ENCODE measurements at places on chromosomes 11 and 22.

- no peak for DNase-seq
Measured at GRCh38 chr11:76240161-76240540, 33.8 kb upstream of the WNT11 start.

GRCh38 chr22:23236026-23236425, 55.7 kb downstream of the BCR start:
- no peak for DNase-seq

- no peak for DNase-seq
Measured at GRCh38 chr22:19407649-19408606, 23.6 kb downstream of the HIRA start.

DNA sequence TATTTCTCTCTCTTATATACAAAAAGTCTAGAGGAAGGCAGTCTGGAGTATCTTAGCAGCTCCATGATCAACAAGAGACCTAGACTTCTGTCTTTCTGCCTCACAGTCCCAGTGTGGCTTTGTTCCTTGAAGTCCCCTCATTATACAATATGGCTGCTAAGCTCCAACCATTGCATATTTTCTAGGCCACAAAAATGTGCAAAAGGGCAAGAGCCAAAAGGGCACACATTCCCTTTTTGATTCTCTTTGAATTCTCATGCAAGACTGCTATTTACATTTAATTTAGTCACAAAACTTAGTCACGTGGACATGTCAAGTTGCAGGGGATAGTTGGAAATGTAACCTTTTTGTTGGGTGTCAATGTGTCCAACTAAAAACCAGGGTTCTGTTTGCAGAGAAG, 64.2 kb upstream of the OLFML1 start:
- DNase-seq, result no peak

DNA sequence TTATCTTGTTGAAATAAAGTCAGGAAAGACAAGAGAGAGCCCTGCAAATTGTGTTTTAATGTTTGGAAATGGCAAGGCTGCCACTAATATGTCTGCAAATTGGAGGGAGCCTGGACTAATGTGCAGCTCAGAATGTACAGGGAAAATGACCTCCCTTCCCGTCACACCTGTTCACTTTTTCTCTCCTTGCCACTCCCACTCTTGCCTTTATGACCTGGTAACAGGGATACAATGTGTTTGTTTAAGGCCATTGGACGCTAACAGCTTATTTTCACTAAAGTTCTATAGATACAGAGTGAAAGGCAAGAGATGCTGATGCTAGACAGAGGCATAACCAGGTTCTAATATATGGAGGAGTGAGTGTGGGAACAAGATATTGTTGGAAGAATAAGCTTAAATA, 203.9 kb downstream of the RAB38 start:
- no peak for DNase-seq

DNA sequence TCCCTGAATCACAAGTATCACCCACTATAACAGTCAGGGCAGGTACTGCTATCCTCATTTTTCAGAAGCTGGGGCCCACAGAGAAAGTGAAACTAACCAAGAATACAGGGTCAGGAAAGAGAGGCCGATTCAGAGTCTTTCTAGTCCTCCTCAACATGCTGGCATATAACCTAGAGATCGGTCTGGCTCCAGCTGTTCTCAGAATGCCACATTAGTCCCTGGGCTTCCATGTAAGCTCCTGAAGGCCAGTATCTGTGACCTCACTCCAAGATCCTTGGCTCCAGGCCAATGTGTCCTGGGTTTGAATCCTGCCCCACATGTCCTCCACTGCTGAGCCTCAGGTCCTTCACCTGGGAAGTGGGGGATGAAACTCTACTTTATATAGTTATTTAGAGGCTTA, 50.4 kb downstream of the TENM4 start:
- DNase-seq, result no peak

- no peak for DNase-seq
Measured at GRCh38 chr11:80412604-80413003, 971.8 kb upstream of the TENM4 start.

GRCh38 chr11:11313902-11314692, 39.0 kb downstream of the CSNK2A3 start:
- no peak for DNase-seq

DNA sequence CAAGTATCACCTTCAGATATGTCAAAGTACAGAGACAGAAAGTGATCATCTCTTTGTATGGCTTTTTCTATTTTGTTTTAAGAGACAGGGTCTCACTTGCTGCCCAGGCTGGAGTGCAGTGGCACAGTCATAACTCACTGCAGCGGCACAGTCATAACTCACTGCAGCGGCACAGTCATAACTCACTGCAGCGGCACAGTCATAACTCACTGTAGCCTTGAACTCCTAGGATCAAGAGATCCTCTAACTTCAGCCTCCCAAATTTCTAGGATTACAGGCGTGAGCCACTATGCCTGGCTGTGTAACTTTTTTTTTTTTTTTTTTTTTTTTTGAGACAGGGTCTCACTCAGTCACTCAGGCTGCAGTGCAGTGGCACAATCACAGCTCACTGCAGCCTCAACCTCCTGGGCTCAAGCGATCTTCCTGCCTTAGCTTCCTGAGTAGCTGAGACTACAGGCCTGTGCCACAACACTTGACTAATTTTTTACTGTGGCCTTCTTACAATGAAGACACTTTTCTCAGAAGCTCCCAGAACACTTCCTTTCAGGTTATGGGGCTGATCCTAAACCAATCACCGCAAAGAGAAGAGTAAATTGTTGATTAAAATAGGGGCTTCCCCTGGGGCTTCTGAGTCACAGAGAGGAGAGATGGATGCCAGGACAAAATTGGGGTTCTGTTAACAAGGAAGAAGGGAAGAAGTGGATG, 9.0 kb upstream of the HIKESHI start:
- no peak for DNase-seq

- no peak for DNase-seq
Measured at GRCh38 chr11:65553301-65554001, 4.7 kb downstream of the LTBP3 start.

DNA sequence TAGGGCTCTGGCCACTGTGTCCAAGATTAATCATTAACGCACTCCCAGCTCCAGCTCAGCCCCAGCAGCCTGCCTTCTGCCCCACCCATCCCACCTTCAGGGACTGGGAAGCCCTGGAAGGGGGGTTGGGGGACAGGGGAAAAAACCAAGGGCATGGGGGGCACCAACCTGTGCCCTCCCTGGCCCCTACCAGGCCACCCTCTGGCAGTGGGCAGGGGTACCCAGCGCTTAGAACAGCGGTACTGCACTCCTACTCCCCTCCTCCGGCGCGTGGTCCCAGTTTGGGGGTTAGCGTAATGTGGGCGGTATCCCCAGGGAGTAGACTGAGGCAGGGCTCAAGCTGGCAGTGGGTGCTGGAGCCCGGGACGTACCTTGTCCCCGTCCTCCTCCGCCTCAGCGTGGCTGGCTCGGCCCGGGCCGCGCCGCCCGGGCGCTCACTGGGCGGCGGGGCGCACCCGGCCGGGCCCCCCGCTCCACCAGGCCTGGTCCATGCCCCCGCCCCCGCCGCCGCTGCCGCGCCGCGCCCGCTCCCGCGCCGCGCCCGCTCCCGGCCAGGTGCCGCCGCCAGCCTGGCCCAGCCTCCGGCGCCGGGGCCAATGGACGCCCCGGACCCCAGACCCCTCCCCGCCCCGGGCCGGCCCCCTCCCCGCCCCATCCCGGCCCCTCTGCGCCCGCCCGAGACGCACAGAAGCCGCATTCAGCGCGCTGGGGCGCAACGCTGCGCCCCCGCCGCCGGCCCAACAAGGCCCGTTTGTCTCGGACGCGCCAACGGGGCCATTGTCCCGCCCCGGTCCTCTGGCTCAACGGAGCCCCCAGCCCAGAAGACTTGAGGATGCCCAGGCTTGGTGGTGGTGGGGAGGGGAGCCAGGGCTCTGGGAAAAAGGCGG, at the start of gene GAL3ST1:
Gene GAL3ST1, minus strand, starts transcription at position 571 of the 887 bp plus-strand sequence. CDS start 17,273 bp downstream, outside the sequence.
- no peak for DNase-seq

GRCh38 chr11:132278801-132279574, 908.6 kb downstream of the NTM start:
- no peak for DNase-seq

DNA sequence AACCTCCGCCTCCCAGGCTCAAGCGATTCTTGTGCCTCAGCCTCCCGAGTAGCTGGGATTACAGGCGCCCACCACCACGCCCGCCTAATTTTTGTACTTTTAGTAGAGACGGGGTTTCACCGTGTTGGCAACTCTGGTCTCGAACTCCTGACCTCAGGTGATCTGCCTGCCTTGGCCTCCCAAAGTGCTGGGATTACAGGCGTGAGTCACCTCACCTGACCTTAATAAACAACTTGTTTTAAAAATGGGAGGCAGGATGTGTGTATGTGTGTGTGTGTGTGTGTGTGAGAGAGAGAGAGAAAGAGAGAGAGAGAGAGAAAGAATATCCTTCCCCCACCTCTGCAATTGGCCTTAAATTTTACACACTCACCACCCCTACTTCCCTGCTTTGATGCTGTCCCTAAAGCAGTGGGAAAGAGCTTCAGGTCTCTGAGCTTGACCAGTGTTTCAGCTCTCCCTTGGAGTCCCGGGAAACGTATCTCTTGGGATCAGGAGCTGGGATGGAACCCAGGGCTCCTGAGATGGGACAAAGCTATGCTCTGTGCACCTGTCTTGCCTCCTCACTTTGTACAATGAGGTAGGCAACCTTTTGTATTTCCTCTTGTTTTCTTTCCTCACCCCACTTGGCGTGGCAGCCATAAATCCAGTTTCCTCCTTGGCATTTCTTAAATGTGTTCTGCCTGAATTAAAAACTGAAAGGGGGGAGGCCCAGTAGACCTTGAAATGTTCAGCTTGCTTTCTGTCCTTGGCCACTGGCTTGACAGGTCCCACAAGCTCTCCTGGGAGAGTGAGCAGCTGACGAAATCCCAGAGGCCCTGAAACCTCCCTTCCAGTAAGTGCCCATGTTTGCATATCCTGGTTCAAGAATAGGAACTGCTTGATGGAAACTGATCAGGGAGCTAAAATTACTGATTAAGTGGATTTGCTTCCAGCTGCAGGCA, 17.8 kb upstream of the XBP1 start:
- no peak for DNase-seq

GRCh38 chr11:17921659-17922415, 91.0 kb downstream of the SERGEF start:
- no peak for DNase-seq

DNA sequence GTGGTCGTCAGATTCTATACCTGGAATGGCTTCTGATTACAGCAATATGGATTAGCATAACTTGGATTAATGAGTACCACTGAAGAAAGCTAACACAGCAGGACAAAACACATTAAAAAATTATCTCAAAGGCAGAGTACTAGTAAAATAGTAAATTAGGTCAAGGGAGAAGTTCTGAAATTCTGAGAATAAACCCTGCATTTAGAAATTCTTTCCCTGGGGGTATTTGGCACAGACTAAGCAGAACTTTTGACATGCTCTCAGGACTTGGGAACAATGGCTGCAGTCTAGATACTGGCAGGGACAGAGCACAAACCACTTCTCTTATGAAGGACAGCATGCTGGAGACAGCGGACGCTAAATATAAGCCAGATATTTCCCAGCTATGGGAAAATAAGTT, 85.6 kb upstream of the GRIA4 start:
- DNase-seq, result no peak

GRCh38 chr11:105935791-105936190, 86.2 kb downstream of the MSANTD4 start:
- DNase-seq, result peak; percentile 30

DNA sequence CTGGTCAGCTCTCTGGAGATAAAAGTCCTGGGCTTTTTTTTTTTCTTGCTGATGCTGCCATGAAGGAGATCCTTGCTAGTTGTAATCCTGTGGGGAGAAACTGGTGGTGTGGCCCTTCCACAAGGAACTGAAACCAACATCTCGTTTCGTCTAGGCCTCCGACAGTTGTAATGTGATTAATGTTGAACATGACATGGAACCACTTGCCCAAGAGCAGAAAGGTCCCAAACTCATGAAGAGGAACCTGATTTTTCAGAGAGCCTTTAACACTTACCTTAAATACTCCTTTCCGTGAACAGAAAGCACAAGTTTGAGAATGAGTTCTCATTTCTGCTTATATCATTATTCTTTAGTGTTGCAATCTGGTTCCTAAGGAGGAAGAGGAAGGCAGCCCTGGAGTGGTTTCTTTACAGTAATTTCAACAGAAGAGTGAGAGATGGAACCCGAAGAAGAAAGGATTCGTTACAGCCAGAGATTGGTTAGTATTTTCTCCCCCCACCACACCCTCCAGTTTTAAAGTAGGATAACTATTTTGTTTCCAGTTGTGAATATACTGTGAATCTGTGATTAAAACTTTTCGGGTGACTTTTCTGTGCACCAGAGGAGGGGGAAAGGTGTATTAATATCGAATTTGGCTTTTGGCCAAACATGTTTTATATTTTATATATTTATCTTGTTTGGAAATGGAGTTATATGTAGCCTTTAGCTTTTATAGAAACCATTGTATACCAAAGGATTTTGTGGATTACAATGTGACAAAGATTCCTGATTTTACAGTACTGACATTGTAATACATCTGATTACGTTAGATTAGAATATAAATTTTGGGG, 2.0 kb downstream of the KDM2A start:
- no peak for DNase-seq

DNA sequence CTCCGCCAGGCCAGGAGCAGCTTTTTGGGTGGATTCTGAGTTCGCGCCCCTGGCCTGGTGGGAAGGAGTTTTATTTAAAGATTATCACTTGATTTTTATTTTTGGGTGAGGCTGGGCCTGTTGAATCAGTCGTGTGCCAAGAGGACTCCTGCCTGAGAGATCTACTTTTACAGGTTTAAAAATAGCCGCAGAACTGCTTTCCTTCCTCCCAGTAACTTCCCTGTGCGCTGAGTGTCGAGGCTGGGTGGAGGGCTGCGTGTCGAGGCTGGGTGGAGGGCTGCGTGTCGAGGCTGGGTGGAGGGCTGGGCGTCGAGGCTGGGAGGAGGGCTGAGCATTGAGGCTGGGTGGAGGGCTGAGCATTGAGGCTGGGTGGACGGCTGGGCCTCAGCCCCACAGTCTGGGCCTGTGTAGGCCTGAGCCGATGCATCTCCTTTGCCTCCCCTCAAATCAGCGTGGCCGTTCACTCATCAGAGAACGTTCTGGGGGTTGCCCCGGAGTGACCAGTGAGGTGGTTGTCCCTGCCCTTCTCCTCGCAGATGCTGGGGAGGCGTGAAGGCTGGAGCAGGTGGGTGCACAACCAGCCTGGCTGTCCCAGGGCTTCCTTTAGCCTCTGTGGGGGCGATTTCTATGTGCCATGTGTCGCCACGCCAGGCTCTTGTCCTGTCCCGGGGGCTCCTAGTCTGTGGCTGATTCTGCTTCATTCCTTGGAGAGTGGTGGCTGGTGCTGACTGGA, 30.1 kb downstream of the GRAMD4 start:
- DNase-seq, result no peak

DNA sequence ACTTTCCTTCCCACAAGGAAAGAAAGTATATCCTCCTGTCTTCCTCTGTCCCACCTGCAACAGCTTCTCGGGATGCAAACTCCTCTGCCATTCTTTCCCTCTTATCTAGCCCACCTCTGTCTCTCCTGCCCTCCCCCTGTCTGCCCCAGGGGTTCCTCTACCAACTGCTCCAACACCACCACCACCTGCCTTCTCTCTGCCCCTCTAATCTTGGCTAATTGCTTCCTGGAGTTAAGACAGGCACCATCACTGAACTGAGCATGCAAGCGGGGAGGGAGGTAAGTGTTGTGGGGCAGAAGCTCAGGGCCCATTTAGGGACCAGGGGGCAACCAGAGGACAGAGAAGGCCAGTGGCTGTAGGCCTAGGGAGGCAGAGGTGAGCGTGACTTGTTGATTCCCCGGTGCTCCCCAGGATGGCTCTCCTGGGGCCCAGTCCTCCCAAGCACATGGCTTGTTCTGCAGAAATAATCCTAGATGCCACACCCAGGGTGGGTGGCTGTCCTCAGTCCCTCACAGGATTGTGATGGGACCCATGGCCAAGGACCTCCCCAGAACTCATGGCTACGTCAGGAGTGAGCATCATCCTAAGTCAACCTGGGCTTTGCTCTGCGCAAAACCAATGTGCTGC, 111.1 kb downstream of the TP53I11 start:
- no peak for DNase-seq

All from RWPE1 (cell line).